Cardiac muscle cell (in vitro differentiated cells and primary cell): ENCODE measurements at places on chromosomes 12 and 14. TPM values are rescaled to one million over a fixed set of nuclear protein-coding genes. Genes with fewer than 3 reads are reported as not detected.

Gene RNU7-1
- not detected in 2 replicates for total RNA-seq

DNA sequence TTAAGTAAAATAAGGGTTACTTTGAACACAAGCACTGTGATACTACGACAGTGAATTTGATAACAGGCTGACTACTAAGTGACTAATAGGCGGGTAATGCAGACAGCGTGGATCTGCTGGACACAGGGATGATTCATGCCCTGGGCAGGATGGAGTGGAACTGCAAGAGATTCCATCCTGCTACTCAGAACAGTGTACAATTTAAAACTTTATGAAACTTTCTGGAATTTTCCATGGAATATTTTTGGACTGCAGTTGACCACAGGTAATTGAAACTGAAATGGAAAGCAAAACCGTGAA, 46.0 kb downstream of the YEATS4 start:
- no peaks in the 10 kb centered on the region for H3K4me1 ChIP-seq
- no peak for DNase-seq
- no peaks in the 10 kb centered on the region for H3K27me3 ChIP-seq
- H3K27ac ChIP-seq = no peak overlapping the region
- no peak overlapping the region for H3K4me3 ChIP-seq

DNA sequence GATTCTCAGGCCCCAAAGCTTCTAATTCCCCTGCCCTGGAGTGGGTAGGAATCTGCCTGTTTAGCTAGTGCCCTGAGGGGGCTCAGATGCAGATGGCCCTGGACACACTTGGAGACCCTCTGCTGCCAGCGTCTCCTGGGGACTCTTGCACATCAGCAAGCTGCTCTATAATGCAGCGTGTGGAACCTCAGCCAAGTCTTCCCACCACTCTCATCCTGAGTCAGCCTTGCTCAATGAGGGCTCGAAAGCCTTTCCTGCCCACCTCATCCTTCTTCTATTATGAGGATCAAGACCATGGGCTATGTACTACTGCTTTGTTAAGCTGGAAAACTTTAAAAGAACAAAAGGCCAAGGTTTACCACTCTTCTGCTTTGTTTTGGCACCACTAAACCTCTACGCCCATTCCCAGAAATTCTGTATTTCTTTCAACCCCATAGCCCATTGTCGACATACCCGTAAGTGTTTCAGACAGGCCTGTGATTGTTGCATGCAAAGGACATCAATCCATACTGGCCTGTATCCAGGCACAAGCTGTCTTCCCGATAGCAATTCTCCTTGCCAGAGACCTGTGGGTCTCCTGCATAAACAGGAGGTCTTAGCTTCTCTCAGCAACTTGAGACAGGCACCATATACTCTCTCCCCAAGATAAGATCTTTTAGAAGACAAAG, 246.9 kb downstream of the DPF3 start:
- H3K4me3 ChIP-seq = no peak overlapping the region
- H3K36me3 ChIP-seq = no peaks in the 10 kb centered on the region
- H3K27me3 ChIP-seq = no peaks in the 10 kb centered on the region

DNA sequence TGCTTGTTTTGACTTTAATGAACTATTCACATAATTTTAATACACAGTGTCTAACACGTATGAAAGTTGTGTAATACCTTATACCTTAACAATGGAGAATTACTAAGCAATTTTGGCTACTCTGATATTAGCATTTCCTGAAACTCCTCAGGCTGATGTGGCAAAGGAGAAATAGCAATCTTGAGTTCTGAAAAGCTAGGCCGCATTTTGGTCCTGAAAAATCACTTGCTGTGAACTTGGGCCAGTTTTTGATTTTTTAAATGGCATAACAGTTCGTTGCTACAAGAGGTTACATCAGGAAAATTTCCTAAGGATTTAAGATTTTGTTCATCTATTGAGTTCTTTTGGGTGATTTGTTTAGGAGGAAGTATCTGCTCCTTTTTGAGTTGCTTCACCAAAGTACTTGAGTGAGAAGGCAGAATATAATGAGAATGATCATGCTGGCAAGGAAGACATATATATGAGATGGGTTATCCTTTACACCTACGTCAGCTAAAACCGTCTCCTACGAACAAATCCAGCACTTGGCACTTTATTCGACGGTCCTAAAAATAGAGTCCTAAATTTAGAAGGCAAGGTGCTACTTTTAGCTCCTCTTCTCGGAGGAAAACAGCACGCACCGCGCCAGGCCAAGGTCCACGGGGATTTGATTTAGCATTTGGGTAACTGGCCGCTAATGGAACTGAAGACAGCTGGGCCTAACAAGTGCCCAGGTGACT, 32.2 kb downstream of the MIA2 start:
- H3K27ac ChIP-seq = peak overlapping the region; percentile 93
- H3K4me3 ChIP-seq = peak overlapping the region; percentile 59
- H3K36me3 ChIP-seq = no peaks in the 10 kb centered on the region
- peaks cover 12% of the 10 kb centered on the region for H3K4me1 ChIP-seq
- no peaks in the 10 kb centered on the region for H3K27me3 ChIP-seq
- peak; percentile 54 for DNase-seq

Gene TRAF3
- total RNA-seq = 13.4 and 19.7 TPM in 2 replicates

DNA sequence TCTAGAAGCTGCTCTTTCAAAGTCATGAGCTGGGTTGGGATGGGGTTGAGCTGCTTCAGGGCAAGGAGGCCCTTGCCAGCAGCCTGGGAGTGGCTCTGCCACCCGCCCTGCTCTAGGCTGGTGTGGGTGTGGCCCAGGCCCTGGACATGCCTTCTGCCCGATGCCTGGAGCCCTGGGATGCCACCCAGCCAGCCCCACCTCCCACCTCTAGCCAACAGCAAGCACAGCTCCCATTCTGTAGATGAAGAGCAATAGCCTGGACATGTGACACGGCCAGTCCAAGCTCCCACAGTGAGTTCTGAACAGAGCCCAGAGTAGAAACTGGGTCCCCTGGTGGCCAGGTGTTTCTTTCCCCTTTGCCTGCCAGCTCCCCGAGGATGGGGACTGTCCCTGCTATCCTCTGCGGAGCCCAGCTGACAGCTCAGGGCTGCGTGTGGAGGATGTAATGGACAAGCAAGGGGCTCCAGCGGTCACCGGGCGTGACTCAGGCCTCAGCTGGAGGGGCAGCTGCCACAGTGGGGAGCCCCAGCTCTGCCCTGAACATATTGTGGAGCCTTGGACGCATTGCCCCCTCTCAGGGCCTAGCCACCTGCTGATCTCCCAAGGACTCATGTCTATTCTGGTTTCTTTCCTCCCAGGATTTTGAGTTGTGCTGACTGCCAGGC, 165.2 kb downstream of the TSPAN9 start:
- H3K4me1 ChIP-seq = peaks cover 31% of the 10 kb centered on the region
- H3K27me3 ChIP-seq = no peaks in the 10 kb centered on the region
- H3K4me3 ChIP-seq = no peak overlapping the region
- H3K36me3 ChIP-seq = no peaks in the 10 kb centered on the region
- H3K27ac ChIP-seq = peak overlapping the region; percentile 18

DNA sequence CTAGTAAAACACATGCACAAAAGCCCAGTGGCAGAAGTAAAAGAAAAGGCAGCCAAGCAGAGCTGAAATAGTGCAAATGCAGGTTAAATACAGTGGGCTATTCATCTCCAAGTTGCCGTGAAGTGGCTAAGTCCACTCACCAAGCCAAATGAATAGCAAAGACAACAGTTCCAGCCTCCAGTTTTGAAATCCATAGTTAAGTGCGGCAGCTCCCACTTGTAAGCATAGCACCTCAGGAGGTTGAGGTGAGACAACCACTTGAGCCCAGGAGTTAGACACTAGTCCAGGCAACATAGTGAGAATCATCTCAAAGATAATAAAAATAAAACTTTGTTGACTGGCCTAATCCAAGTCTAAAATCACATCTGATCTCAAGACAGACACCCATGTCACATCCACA, 9.8 kb upstream of the PHLDA1 start:
- DNase-seq = no peak
- H3K4me1 ChIP-seq = no peaks in the 10 kb centered on the region
- no peak overlapping the region for H3K4me3 ChIP-seq
- H3K27me3 ChIP-seq = no peaks in the 10 kb centered on the region
- peaks cover 15% of the 10 kb centered on the region for H3K36me3 ChIP-seq
- no peak overlapping the region for H3K27ac ChIP-seq

Gene LBHD2
- not detected in 2 replicates for total RNA-seq

DNA sequence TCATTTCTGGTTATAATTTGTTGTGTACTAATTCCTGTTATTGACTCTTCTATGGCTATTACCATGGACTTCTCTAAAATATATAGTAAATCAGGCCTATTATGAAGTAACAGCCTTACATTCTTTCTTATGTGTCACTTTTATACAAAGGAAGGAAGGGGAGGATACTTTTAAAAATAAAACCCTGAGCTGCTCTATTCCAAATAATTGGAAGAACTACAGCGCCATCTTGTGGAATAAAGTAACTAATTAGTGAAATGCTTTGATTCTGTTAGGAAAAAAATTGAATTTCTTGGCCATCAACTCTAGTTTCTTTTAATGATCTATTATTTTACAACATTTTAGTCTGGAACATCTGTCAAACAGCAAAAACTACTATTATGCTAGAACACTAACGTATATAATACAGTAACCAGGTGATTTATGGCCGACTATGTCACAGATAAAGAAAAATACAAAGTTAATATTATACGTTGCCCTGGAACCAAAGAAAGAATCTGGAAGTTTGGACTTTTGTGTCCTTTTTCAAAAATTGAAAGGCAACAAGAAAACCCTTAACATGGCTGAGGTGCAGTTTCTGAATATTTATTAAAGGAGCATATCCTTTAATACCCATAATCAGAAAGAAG, 55.0 kb upstream of the NELL2 start:
- peak; percentile 89 for DNase-seq
- no peaks in the 10 kb centered on the region for H3K27me3 ChIP-seq
- peaks cover 3% of the 10 kb centered on the region for H3K4me1 ChIP-seq
- no peak overlapping the region for H3K4me3 ChIP-seq
- H3K27ac ChIP-seq = no peak overlapping the region

- no peak overlapping the region for H3K27ac ChIP-seq
- no peak for DNase-seq
- no peaks in the 10 kb centered on the region for H3K36me3 ChIP-seq
- no peaks in the 10 kb centered on the region for H3K4me1 ChIP-seq
- H3K27me3 ChIP-seq = no peaks in the 10 kb centered on the region
Measured at GRCh38 chr14:71995741-71996140, 63.5 kb downstream of the RGS6 start.

Gene GYS2
- not detected in 2 replicates for total RNA-seq

GRCh38 chr12:41485203-41485602, 297.1 kb downstream of the PDZRN4 start:
- H3K36me3 ChIP-seq = no peaks in the 10 kb centered on the region
- H3K27me3 ChIP-seq = no peaks in the 10 kb centered on the region
- no peak for DNase-seq
- H3K4me1 ChIP-seq = no peaks in the 10 kb centered on the region

GRCh38 chr12:24554612-24555295, 394.1 kb downstream of the BCAT1 start:
- H3K4me3 ChIP-seq = no peak overlapping the region
- DNase-seq = peak; percentile 78
- H3K4me1 ChIP-seq = peaks cover 21% of the 10 kb centered on the region
- H3K27ac ChIP-seq = no peak overlapping the region
- no peaks in the 10 kb centered on the region for H3K27me3 ChIP-seq

Gene CCDC177
- total RNA-seq = 0.07 TPM in 1 of 2 replicates, not detected in the other

Gene PLEKHA5
- total RNA-seq = 53.7 and 88.4 TPM in 2 replicates

Gene SIX6
- not detected in 2 replicates for total RNA-seq

- H3K36me3 ChIP-seq = peaks cover 37% of the 10 kb centered on the region
- H3K4me3 ChIP-seq = no peak overlapping the region
- no peak for DNase-seq
- H3K27ac ChIP-seq = no peak overlapping the region
- no peaks in the 10 kb centered on the region for H3K27me3 ChIP-seq
Measured at GRCh38 chr12:120693848-120694247, 6.9 kb downstream of the MLEC start.

DNA sequence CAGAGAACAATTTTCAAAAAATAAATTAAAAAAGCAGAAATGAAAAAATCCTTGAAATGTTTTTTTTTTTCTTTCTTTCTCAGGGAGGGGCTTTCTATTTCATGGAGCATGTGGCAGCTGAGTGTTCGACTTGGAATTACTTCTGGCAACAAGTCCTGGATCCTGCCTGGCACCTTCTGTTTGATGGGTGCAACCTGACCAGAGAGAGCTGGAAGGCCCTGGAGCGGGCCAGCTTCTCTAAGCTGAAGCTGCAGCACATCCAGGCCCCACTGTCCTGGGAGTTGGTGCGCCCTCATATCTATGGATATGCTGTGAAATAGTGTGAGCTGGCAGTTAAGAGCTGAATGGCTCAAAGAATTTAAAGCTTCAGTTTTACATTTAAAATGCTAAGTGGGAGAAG, 22.5 kb upstream of the HIGD1C start:
- no peaks in the 10 kb centered on the region for H3K27me3 ChIP-seq
- H3K4me1 ChIP-seq = peaks cover 35% of the 10 kb centered on the region
- H3K36me3 ChIP-seq = no peaks in the 10 kb centered on the region

DNA sequence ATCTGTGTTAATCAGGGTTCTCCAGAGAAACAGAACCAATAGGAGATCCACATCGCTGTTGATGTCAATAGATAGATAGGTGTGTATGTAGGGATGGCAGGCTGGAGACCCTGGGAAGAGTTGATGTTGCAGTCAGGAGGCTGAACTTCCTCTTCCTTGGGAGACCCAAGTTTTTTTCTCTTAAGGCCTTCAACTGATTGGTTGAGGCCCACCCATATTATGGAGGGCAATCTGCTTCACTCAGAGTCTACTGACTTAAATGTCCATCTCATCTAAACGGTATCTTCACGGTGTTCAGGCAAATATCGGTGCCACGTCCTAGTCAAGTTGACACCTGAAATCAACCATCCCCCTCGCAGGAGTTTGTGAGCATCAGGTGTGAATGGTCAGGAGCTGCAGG, 63.0 kb downstream of the ETV6 start:
- no peaks in the 10 kb centered on the region for H3K27me3 ChIP-seq
- no peaks in the 10 kb centered on the region for H3K36me3 ChIP-seq
- DNase-seq = no peak
- peaks cover 29% of the 10 kb centered on the region for H3K4me1 ChIP-seq
- H3K4me3 ChIP-seq = no peak overlapping the region

DNA sequence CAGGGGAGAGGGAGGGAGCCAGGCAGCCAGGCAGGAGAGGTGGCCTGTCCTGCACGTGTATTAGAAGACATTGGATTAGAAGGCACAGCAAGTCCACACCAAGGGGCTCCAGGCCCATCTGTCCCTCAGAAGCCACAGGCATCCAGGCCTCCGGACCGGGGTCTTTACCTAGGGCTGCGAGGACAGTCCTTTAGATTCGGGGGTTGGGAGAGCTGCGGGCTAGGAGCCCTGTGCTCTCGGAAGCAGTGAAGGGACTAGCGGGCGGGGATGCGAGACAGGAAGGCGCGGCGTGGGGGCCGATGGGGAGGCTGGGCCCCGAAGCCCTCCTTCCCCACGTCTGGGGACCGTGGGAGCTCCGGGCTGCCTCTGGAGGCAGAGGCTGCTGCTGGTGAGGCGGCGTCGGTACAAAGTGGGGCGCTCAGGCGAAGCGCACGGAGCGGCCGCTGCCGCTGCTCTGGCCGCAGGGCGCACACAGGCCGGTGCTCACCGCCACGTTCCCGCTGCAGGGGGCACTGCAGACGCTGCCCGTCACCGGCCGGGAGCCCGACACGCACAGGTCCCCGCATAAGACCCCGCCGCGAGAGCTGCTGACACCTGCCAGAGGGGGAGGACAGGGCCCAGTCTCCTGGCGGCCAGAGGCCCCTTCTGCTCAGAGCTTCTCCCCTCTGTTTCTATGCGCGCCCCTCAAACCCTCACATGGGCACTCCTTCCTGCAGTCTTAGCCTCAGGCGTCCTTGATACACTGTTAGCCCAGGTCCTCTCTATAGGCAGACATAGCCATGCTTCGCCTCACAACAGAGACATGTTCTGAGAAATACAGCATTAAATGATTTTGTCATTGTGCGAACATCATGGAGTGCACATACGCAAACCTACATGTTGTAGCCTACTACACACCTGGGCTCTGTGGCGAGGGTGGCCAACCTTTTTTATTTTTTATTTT, 17.3 kb downstream of the KRT7 start:
- no peak overlapping the region for H3K27ac ChIP-seq
- H3K4me3 ChIP-seq = no peak overlapping the region
- H3K4me1 ChIP-seq = no peaks in the 10 kb centered on the region
- peaks cover 99% of the 10 kb centered on the region for H3K27me3 ChIP-seq
- no peaks in the 10 kb centered on the region for H3K36me3 ChIP-seq
